ENCODE measurements at places on chromosomes 11 and 22.

DNA sequence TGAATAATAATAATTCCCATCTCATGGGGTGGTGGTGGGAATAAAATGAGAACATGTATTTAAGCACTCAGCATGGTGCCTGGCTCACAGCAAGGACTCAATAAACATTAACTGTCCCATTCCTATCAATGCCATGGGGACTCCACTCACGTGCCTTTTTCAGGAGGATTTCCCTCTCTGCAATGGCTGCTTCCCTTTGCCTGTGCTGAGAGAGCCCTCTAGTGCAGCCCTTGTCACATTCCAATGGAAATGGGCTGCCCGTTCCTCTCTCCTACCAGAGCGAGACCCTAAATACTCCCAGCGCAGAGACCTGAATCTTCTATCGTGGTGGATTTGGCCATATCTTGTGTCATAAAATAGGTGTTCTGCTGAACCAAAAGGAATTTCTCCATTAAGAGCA is 621.5 kb upstream of the B3GAT1 start:
- no peak for DNase-seq

GRCh38 chr11:67409781-67410368 is 5.6 kb upstream of the CARNS1 start:
- DNase-seq: no peak

GRCh38 chr11:97454988-97455387 is 1065.2 kb downstream of the JRKL start:
- no peak for DNase-seq

DNA sequence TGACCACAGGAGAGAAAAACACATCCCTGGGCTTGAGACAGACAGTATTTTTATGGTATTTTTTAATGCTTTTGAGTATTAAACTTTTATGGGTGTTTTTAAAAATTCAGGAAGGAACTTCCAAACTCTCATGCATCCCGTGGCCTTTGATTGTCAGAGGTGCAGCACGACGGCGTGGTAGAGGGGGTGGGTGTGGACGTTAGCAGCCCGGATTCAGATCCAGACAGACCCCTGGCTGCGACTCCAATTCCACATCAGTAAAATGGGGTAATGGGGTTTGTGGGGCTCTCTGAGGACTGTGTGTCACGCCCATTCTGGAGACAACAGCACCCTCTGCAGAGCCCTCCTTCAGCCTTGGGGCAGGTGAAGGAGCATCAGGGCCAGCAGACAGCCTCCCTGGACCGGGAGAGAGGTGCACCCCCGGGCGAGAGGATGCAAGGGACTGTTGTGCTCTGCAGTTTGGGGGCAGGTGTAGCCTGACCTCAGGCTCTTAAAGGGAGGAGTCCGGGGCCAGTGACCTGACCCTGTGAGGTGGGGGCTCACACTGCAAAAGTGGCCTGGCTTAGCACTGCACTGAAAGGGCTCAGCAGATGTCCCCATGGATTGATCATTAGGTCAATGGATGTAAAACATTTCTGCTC is 1024.3 kb downstream of the TBC1D22A start:
- no peak for DNase-seq

DNA sequence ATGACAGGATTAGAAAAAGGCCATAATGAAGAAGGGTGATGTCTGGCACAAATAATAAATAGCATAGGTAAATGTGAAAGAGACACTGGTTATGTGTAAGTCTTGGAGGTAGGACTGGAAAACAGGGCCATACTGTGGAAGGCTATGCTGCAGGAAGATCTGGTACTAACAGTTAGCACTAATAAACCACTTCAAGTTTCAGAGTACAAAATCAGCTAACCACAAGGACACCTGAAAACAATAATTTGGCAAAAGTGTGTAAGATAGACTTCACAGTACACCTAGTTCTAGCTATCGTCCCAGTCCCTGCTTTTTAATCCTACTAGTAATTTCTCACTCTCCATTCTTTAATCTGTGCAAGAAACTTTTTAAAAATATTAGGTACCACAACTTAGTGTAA is 44.3 kb downstream of the CWF19L2 start:
- no peak for DNase-seq

DNA sequence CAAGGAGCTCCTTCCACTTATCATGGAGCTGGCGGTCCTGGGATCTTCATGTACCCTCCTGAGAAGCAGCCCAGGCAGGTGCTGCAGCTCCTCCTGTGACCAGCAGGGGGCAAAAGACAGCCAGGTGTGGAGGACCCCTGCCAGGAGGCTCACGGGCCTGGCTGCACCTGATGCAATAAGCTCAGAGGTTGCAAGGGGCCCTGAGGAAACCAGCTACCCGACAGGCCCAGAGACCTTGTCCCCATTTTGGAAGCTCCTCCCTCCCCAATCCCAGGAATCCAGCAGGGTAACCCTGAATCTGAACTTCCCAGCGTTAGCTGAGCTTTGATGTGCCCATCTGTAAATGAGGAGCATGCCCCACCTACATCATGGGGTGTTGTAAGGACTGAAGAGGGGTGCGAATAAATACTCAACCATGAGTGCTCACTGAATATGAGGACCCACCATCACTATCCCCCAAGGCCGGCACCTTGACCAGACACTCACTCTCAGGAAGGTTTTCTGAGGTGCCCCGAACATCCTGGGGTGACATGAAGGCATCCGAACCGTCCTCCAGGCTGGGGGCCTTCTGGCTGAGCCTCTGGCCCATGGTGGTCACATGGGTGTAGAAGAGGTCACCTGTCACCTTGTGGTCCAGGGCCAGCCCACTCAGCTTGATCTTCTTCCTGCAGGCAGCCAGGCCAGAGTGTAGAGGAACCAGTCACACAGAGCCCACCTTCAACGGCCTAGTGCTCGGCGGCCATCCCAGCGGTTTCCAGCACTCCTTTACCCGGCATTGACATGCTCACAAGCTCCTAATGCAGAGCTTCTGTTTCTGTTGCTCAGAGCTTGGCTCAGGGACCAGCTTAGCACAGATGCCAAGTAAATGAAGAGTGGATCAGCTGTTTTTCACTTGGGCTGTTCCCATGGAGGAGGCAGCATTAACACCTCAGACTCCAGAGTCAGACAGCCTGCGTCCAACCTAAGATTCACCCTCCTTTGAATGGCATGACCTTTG is 21.7 kb downstream of the SLC43A1 start:
- peak; percentile 67 for DNase-seq

GRCh38 chr11:44727373-44728287 is 868 bp downstream of the TSPAN18 start:
- peak; percentile 53 for DNase-seq

DNA sequence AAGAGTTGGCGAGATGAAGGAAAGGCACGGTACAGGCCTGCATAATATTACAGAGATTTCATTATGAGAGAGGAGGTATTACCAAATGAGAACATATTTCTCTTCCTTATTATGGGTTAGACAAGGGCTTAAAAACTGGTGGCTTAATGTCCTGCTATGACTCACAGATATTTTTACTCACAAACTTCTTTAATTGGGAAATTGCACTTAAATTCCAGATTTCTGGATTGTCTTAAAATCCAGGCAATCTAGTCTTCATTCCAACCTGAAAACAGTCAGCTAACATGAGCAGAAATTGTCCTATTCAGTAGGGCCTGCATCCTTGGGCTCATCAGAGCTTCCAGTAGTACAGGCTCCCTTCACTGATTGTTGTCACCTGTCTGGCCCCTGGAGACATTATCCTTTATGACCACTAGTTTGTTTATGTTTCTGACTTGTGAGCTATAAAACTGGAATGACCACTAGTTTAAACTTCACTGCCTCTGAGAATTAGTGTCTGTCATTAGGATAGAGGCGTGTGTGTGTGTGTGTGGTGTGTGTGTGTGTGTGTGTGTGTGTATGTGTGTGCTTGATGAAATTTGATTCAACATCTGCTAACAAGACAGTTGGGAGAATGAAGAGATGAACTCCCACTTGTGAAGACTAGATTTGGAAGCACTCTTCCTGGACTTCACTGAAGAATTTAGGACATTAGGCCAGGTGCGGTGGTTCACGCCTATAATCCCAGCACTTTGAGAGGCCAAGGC is 25.1 kb downstream of the DBX1 start:
- DNase-seq: no peak

- DNase-seq: no peak
Observed at GRCh38 chr22:40027191-40028097, 32.7 kb downstream of the FAM83F start.

DNA sequence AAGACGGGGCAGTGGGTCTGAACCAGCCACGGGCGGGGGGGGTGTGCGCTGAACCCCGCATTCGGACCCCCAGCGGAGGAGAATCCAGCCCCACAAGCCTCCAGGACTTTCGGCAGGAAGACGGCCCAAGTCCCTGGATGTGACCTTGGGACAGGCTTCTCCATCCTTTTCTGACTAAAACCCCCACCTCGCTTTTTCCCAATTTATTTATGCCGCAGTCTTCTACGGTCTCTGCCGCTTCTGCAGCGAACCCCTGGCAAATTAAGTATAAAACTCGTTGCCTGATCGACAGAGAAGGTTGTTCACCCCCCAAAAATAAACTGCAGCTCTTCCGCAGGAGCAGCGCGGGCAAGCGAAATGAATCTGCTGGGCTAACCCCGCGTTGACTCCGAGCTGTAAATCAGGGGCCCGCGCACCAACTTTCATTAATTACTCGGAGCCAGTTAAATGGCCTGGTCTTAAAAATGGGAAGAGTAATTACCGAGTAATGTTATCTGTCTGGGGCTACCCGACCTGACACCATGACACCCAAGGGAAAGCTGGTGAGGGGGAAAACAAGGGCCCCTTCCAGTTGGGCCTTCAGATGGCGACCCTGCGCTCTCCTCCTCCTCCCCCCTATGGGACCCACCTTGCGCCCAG is 6.6 kb downstream of the WT1 start:
- DNase-seq: no peak

DNA sequence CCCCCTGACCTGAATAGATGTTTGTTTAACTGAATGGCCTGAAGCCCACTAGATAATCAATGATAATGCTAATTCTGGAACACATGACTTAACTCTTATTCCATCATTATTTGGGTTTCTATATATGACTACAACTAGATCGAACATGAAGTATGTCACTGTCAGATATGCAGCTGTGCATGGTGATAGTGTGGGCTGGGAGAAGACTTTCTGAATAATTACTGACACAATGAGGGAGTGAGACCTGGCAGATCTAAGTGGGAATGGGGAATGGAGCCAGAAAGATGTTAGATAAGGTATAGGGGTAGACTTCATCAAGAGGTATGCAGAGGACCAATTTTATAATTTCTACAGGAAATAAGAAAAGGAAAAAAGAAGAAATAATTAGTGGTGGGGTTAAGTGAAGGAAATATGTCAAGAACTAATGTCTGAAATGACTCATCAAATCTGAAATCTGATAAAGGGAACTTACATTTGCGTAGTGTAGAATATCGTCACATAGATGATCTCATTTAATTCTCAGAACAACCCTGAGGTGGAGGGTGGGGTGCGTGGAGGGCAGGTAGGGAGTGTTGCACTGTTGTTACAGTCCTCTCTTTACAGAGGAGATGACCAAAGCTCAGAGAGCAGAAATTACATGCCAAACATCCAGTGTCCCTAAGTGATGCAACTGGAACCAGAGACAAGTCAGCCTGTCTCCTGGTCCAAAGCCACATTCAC is 68.2 kb upstream of the EED start:
- DNase-seq: no peak

DNA sequence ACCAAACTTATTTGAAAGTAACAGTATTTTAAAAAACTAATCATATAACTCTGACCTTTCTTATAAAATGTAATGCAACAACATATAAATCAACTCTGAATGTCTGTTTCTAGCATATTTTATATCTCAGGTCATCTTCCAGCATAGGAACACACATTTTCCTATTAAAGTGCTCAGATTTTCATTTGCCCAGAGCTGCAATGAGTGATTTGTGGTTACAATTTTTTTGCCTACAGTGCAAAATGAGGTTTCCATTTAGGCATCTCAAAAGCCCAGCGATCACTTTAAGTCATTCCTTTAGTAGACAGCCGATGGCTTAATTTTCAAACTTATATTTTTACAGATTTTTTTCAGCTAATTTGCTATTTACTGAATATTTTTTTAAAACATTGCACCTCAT is 1.0 kb downstream of the LYVE1 start:
- DNase-seq: no peak

- no peak for DNase-seq
Observed at GRCh38 chr11:76753950-76754349, 29.2 kb upstream of the TSKU start.

- DNase-seq: no peak
Observed at GRCh38 chr22:48750282-48750681, 1077.4 kb downstream of the BRD1 start.

GRCh38 chr11:100574894-100575769 is 112.0 kb upstream of the ARHGAP42 start:
- DNase-seq: no peak

- DNase-seq: no peak
Observed at GRCh38 chr11:134394311-134394710, 17.7 kb downstream of the B3GAT1 start.

DNA sequence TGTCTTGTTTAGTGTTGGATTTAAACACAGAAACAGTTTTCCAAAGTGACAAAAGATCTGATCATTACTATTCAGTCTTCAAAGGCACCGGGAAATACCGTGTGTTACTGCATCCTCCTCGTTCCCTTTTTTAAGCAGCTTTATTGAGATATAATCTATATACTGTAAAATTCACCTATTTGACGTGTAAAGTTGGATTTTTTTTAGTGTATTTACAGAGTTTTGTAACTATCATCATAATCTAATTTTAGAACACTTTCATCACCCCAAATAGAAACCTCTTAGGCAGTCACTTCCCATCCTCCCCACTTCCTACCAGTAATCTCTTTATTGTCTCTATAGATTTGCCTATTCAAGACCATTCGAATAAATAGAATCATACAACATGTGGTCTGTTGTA is 1.4 kb downstream of the ANO5 start:
- DNase-seq: no peak

DNA sequence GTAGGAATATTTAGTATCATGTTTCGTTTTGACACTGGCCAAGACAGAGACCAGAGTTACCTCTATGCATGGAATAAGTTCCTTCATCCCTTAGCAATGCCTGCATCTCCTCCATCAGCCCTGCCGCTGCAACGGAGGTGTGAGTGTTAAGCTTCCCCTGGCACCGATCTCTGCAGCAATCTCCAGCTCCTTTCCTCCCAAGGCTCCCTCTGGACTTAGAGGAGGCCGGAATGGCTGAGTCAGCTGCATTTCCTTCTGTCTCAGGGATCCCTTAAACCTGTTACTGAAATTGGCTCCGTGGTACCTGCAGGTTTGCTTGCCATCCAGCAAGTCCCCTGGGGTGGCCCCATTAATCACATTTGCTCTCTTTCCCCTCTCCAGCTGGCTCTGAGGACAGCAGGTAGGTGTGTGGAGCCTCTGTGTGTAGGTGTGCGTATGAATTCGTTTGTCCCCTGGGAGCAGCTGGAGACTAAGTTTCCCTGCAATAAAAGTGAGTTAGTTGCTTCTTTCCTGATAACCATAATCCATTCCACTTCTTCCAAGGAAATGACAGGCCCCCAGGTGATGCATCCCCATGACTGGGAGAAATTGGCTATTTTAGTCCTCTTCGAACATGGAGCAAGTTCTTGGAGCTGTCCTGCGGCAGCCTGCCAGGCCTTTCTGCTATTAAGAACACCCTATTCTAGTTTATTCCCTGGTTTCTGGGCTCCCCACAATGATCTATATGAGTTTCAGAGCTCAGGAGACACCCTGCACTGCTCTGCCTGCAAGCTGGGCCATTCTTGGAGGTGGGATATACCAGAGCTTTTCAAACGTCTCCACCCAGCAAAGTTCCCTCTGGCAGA is 457.2 kb upstream of the CADM1 start:
- DNase-seq: no peak
